ENCODE measurements at places on chromosomes 11 and 22.

- no peak for DNase-seq
Observed at GRCh38 chr11:2824851-2825250, 60.7 kb downstream of the CDKN1C start.

- peak; percentile 13 for DNase-seq
Observed at GRCh38 chr11:11463405-11463804, 110.4 kb upstream of the CSNK2A3 start.

- DNase-seq, result no peak
Observed at GRCh38 chr22:47594836-47595521, 832.5 kb downstream of the TBC1D22A start.

GRCh38 chr22:49971232-49972162 is 10.9 kb downstream of the PIM3 start:
- no peak for DNase-seq

DNA sequence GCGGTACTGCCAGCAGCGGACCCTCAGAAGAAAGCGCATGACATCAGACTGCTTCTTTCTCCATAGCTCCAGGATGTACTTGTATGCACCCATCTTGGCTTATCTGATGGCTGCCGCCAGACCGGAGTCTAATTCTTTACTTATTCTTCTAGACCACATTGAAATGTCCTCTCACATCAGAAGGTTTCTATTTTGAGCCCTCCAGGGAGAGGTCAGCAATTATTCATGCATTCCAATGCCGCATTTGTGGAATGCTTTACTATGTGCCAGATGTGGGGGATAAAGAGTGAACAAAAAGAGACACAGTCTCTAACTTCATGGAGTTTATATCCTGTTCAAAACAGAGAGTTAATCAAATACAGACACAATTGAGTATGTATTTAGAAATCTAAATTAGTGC is 230.1 kb downstream of the MIAT start:
- DNase-seq, result no peak

- DNase-seq, result no peak
Observed at GRCh38 chr11:66674964-66675602, 2.6 kb downstream of the RBM4B start.

- no peak for DNase-seq
Observed at GRCh38 chr22:40626851-40627250, 9.7 kb downstream of the MRTFA start.

DNA sequence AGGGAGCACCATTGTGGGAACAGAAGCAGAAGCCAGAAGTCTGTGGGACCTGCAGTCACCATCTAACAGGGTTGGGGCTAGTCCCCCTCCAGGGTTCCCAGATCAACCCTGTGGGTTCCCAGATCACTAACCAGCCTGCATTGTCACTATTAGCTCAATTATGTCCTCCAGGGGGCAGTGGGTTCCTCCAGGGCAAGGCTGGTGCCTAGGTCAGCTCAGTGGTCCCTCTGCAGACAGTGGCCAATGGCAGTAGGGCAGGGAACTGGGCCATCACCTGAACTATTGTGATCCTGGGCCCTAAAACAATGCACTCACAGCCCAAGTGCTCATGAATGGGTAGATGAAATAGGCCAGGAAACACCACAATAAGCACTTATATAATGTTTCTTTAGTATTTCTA is 18.8 kb upstream of the PRSS23 start:
- DNase-seq, result no peak

DNA sequence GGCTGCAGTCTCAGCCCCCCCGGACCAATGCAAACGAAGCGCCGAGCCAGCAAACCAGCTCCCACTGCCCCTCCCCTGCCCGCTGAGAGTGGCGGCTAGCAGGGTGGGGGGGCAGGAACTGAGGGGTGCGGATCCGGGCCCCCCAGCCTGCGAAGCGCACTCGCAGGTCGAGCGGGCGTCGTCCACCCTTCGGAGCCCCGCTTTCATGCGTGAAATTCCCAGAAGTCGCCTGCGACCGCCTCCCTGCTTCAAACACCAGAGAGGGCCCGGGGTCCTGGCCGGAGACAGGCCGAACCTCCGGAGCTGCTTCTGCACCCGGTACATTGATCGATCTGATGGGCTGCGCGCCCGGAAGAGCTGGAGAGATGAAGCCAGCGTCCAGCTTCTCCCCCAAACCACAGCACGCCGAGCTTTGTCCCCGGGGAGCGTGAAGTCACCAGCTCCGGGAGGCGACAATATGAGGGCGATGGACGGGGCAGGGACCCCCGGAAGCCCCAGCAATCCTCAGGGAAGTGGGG is 646 bp upstream of the PATZ1 start:
- DNase-seq, result peak; percentile 60

GRCh38 chr11:44624761-44625221 is 59.3 kb downstream of the CD82 start:
- no peak for DNase-seq

DNA sequence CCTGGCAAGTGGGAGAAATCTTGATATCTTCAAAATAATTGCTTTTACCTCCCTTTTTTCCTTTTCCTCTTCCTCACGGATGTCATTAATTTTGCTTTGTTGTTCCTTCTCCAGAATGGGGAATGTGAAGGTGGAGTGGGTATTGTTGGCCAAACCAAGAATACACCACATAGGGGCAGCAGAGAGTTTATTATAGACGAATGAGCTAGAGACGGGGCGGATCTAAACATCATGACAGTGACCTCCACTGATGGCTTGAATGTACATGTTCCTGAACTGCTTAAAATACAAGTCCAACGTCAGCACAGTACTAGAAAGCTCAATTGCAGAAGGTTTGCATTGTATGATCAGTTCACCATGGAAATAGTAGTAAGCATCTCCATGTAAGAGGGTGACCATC is 122.3 kb upstream of the SNX19 start:
- no peak for DNase-seq

- DNase-seq, result no peak
Observed at GRCh38 chr11:108863528-108863927, 198.7 kb downstream of the DDX10 start.

DNA sequence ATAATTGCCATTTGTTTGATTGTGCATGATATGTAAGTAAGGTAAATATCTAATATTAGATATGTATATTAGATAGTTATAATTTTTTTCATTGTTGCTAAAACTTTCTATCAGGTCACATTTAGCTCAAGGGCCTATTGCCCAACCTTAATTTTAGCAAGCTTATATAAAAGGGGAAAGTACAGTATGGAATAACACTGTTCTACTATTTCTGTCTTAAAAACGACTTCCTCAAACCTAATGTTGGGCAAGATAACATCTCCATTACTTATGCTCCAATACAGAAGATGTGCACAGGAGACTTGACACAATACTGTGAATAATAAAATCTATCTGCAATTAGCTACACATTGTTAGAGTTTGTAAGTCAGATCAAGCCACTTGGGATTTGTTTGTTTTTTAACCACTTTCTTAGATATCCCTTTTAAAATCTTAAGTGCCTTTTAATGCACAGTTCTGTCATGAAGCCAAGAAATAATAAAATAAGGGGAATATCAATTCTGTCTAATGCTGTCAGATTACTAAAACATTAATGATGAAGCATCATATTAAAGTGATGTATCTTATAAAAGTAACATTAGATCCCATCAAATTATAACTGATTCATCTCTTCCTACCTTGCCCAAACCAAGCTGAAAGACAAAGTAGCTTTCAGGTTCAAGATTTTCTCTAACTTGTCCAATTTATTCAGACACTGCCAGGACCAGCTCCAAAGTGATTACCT is 98.1 kb downstream of the SIK3 start:
- DNase-seq, result no peak

DNA sequence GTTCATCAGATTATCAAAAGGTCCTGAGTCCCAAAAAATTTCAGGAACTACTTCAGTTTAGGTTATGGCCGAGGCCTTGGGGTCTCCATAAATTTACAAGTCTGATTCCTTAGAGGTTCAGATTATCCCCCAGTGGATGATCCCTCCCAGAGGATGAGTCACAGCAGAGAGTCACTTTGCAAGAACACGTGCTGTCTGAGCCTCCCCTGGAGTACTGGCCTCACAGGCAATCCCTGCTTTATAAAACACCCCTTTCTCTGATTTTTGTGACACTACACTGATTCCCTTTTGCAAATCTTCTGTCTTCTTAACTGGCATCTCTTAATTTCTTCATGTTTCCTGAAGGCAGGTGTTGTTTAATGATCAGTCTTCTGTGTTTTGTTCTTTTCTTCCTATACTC is 45.3 kb downstream of the CCDC34 start:
- no peak for DNase-seq

DNA sequence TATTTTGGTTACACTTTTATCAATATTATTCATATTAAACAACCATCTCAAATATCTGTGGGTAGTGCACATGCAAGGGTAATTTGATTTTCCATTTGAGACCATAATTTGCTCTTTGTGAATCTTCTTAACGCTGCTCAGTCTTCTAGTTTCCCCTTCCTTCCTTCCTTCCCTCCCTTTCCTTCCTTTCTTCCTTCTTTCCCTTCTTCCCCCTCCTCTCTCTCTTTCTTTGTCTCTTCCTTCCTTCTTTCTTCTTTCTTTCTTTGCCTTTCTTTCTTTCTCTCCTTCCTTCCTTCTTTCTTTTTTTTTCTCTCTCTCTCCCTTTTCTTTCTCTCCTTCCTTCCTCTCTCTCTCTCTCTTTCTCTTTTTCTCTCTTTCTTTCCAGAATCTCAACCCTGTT is 4.1 kb upstream of the RNF26 start:
- DNase-seq, result no peak

- no peak for DNase-seq
Observed at GRCh38 chr11:105821781-105822180, 200.3 kb downstream of the MSANTD4 start.

DNA sequence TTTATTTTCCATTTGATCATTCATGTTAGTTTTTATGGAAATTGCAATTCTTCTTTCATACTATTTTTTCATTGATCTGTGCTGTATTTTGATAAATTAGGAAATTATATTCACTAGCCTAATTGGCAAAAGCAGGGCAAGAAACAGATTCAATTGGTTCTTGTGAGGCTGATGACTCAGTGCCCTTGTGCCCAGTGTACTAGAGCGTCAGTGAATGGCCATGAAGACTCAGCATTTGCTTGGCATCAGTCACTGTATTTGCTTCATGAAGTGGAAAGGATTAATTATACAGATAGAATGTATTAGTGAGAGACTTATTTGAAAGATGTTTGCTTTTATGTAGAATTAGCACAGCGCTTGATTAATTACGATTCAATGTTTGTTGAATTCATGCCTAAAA is 31.8 kb downstream of the MRGPRX1 start:
- DNase-seq, result no peak

- DNase-seq, result peak; percentile 13
Observed at GRCh38 chr22:23856721-23857605, 712 bp upstream of the SLC2A11 start.

DNA sequence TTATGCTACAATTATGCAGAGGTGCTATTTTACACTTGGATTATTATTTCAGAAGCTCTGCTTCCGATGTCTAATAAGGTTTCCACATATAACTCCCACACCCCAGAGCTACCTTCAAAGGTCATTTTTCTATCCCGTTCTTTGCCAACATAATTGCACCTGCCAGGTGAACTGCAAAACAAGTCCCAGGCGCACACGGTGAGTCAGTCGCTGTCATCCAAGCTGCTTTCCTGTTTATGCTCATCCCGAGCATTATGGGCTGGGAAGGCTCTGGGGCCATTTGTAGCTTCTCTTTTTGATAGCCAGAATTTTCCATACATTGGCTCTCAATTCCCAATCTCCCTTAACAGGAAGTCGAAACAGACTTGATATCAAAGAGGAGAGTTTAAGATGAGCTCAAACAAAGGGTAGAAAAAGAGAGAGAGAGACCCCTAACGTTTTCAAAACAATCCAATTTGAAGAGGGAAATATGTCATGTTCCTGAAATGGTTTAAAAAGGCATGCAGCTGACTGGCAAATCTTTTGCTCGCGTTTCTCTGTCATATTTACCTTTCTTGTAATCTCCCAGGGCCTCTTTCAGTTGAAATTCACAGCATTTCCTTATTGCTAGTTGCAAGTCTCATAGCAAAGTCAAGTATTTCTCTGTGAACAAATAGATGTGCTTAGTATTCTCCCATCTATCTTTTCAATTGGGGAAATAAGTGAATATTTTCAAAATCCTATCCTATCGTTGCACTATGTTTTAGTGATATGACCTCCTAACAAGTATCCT is 815.9 kb downstream of the KCNA4 start:
- no peak for DNase-seq

- no peak for DNase-seq
Observed at GRCh38 chr11:69491071-69492031, 9.9 kb downstream of the LINC01488 start.

DNA sequence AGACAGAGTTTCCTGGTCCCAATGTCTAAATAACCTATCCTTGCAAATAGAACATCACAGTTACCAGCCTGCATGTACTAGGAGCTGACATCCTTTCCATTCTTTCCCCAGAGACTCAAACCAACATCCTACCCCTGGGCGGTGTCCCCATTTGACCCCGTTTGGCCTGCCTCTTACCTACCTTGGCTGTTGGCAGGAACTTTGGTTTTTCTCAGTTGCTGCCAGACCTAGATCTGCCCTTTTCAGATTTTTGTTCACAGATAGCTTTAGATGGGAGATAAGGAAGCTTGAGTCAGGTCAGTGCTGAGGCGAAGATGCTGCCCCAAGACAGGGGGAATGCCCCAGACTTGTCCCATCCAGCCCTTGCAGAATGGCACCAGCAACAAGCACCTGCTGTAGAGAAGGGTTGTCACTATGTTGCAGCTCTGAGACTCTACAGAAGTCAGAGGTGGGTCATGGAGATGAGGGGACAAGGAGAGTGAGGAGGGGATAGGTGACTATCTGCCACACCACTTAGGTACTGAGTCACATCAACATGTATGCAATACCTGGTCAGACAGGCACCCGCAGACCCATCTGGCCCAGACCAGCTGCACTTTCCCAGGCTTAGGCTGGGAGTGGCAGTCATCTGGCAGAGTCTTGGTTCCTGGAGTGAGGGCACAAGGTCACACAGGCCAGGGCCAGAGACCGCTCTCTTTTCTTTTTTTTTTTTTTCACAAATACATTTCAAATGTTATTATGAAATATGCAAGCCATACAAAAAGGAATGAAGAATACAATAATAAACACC is 61.5 kb upstream of the POU2AF1 start:
- no peak for DNase-seq

GRCh38 chr11:126246636-126247035 is 22.1 kb downstream of the SRPRA start:
- no peak for DNase-seq

GRCh38 chr11:76217653-76218160 is 11.4 kb upstream of the WNT11 start:
- peak; percentile 26 for DNase-seq

- peak; percentile 60 for DNase-seq
Observed at GRCh38 chr11:16082095-16083055, 274.0 kb downstream of the SOX6 start.

DNA sequence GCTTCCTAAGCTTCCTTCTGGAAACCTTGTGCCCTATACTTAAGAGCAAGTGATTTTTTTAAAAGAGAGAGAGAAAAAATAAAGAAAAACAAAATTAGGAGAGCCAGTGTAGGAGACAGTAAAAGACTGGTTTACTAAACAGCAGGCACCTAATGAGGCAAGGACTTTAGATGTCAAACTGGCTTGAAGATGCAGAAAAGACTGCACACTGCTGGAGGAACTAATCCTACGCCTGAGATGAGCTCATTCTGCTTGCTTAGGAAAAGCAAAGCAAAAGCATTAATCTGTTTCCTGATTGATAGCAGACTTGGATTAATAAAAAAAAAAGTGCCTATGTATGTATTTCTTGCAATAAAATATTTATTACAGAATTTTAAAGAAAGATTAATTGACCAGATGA is 113.6 kb upstream of the SEZ6L start:
- DNase-seq, result no peak
